Smooth muscle cell of the brain vasculature (primary cell): ENCODE measurements at places on chromosomes 6 and 20.

GRCh38 chr6:46102123-46102522 lies 27.7 kb upstream of the ENPP4 start:
- no peak for DNase-seq

DNA sequence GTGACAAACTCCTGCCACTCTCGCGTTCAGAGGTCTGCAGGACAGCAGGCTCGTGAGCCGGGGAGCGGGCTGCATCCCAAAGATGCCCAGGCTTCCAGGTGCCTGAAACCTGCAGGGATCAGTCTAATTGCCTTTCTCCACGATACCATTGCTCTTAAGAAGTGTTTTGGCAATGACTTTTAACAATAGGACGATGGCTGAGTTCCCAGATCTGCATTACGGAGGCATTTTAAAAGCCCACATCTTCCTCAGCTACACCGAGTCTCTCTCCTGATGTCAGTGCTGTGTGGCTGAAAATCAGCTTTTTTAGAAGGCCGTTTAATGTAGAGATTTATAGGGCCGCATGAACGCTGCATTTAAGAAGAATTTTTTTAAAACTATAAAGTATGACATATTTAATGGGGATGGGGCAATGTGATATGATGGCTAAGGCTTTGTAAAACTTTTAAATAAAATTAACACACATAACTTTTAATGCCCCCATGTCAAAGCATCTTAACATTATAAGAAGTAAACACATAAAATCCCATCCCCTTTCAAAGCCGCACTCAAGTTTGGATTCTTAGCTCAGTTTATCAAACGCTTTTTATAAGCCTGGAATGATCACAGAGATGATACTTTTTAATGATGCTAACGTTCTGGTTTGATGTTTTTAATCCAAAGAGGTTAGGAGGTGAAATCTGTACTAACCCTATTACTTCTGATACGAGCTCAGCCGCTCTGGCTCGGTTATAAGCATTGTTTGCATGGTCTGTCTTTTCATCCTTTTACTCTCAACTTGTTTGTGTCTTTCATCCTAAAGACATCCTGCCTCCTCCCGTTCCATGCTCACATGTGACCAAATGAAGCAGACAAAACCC lies 386.0 kb downstream of the SMOC2 start:
- DNase-seq, result no peak

GRCh38 chr20:7667194-7667593 lies 273.1 kb downstream of the HAO1 start:
- no peak for DNase-seq

- DNase-seq, result no peak
These were observed 1090.3 kb upstream of the CITED2 start for GRCh38 chr6:140464720-140465119.

DNA sequence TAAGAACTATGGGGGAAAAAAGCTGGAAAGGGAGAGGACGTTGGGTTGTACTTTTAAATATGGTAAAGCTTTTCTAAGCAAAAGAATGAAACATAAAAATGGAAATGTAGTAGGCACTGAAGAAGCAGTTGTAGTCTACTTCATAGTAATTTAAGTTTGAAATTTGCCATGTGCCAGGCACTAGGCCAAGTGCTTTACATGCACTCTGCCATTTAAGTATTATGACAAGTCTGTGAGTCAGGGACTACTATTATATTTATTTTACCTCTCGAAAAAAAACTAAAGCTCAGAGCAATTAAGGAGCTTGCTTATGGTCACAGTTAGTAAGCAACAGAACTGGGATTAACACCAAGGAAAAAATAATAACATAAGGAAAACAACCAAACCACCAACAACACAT lies 257.8 kb downstream of the GMDS start:
- DNase-seq, result peak; percentile 13
